LNCaP clone FGC (cell line): ENCODE measurements at places on chromosomes 5 and 9.

DNA sequence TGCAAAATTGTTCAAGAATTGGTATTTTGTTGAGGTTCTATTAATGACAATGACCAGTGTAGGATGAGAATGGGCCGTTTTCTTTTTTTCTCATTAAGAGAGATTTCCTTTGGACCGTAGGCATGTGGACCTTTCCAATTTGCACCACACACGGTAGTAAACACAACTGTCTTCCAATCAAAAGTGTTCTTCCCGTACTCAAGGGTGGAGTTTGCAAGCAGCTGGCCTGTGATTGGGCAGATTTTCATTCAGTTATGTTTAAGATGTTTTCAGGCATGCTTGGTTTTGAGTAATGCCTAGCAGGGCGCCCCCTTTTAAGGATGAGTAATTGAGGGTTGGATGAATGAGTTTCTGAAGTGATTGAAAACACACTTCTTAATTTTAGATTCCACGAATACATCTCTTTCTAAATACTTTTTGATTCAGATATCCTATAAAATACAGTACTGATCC, 2.5 kb downstream of the KDM3B start:
- DNase-seq = no peak

- no peak for DNase-seq
Observed at GRCh38 chr9:89993678-89994630, 389.1 kb downstream of the GADD45G start.

DNA sequence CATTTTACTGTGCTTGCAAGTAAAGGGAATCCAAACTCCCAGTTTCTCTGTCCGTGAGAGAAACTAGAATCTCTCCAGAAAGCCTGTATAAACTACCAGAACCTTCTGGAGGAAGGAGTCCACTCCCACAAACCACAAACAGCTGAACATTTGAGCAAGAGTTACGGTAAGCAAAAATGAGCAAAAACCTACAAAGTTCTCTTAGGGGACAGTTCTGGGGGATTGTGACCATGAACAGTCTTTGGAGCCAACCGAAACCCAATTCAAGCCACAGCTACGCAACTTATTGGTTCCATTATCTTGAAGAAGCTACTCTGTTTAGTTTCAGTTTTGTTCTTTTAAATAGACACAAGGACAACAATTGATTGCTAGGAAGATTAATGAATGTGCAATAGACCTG, 330.6 kb downstream of the ASTN2 start:
- DNase-seq = no peak

DNA sequence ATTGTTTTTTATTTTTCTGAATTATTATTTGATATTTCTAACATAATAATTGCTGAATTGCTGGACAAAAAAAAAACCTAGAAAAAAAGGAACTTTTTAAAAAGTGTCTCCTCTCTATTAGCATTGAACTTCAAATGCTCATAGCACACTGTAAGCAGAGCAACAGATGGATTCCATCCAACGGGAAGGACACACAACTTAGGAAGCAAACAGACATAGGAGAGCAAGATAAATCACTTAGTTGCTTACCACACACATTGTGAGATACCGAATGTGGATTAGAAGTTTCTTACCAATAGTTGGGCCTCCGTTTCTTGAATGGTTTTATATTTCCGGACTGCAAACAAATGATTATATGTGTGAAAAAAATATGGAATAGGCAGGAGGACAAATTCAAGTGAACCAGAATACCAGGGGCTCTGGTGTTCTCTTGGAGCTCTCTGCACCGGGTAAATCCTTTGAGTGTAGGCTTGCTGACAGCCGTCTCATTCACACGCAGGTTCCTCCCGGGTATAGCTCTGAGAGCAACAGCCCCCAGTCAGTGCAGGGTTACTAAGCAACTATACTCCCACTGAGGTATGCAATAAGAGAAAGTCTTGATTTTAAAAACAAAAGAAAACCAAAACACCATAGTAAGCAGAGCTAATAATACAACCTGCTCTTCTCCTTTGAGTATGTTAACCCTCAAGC, 217.6 kb downstream of the TMEM167A start:
- DNase-seq = no peak

DNA sequence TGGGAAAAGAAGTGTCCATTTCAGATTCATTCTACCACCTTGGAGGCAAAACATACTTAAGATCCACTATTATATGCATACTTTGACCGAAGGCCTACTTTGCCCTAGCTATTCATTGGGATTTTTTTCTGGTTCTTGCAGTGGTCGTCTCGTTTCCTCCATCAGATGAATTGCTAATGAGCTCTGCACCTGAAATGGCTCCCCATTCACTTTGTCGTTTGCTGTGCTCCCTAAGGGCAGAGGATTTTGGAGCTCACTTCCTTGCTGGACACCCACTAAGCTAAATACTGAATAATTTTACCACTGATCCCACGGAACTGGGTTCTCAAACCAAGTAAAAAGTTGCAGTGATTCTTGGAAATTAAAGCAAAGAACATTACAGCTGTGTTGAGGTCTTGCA, 1.9 kb downstream of the KDM3B start:
- no peak for DNase-seq

GRCh38 chr5:69288688-69289087, 43.9 kb downstream of the CCDC125 start:
- no peak for DNase-seq

GRCh38 chr9:115694991-115695390, 458.6 kb upstream of the PAPPA start:
- DNase-seq = no peak

DNA sequence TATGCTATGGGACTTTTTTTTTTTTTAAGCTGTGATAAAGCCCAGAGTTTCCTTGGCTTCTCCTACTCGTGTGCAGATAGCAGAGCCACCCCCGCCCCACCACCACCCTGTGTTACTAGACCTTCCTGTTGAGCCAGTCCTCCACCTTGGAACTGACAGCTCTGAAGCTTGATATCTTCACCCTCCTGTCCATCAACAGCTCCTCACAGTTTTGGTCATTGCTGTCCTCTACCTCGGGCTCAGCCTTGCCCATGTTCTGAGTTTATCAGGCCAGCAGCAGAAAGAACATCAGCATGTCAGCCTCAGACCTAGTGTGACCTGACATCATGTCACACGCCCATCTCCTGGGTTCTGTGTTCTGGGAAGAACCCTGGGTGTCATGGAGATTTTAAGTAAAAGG, 167.1 kb upstream of the RAI14 start:
- DNase-seq = peak; percentile 66

GRCh38 chr9:114055061-114055460, 23.0 kb downstream of the AMBP start:
- DNase-seq = no peak

GRCh38 chr9:69122082-69122548, 52.0 kb upstream of the TJP2 start:
- DNase-seq = no peak
